ENCODE measurements at places on chromosomes 4 and X.

- DNase-seq: no peak
Observed at GRCh38 chrX:136106920-136107528, 40.3 kb upstream of the FHL1 start.

DNA sequence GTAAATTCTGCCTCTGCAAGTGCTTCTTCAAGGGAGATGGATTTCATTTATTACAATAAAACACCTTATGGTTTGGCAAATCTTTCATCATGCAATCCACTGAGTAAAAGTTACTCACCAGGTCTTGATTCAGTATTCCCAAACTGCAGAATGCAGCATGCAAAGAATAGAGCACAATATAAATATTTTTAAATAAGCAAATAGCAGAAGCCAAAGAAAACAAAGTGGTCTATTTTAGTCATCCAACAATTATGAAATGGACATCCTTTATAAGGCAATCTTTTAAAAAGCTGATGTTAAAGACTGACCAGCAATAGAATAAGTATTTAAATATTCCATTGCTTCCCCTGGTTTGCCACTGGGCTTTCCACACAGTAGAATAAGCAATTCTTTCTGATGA lies 59.5 kb downstream of the SLC39A8 start:
- no peak for DNase-seq

DNA sequence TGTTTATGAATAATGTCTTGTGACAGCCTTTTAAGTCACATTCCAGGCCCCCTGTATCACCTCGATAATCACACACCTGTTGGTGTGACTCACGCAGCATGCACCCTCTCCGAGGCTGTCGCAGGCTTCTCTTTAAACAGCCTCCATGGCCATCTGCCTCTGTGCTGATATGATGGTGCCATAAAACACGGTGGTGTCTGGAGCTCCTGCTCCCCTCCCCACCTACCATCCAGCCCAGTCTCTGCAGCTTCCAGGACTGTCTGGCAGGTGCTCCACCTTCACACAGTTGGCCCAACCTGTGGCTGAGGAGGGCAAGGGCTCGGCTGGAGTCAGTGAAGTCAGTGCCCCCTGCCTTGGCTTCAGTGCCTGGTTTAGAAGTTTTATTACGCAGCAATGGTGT lies 173.8 kb upstream of the RPL34 start:
- no peak for DNase-seq

- DNase-seq: no peak
Observed at GRCh38 chr4:153747406-153747955, 12.3 kb downstream of the RNF175 start.

DNA sequence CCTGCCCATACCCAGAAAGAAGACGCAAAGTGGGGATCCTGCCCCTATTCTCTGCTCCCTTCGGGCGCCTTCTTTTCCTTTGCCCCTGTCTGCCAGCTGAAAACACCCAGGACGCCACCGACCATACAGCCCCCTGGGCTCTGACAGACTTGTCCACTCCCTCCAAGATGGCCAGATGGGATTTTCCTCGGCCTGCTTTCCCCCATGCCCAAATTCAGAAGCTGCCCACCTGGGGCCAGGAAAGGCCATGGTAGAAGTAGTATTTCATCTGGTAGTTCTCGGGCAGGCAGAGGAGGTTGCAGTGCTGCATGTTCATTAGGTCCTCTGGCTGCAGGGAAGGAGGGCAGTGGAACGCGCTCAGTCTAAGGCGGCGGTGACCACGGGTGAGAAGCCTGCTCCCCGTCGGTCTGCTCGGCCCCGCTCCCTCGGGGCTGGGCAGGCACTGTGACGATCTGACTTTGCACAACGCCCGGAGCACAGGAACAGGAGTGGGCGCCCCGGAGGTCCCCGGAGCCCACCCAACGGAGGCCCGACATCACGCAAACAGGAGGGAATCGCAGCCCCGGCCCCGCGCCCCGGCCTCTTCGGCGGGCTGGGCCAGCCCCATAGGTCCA lies 582 bp downstream of the NAA10 start:
- DNase-seq: no peak

DNA sequence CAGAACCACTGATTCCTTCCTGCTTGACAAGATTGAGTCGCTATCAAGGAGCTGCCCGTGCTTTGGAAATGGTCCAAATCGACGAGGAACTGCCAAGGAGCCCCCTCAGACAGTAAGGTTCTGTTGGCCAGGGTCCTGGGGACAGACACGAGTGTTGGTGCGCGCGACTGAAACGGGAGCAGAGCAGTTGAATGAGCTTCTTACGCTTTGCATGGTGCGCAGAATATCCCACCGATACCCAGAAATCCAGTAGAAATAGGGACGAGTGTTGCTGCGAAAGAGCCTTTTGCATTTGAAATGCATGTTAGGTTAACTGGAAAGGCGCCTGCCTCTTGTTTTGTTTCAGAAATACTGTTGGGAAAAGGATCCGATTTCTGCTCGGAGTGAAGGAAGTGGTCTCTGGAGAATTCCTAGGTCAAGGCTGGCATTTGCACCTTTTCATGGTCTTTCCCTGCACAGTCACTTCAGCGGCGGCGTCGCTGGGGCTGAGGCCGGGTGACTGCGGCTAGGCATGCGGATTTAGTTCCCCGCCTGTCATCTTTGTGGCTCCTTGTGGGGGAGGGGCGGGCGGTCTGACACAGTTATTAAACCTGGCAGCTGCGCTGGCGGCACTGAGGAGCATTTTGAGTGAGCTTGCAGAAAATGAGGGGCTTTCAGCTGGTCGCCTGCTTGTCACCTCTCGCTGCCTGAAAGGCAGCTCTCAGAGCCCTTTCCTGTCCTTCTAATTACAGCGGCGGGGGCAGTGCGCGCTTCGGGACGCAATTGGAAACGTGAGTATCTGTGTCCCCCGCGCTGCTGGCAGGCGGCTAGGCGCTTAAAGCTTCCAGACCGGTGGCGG lies 51.5 kb upstream of the TRIM2 start:
- DNase-seq: peak; percentile 21

- no peak for DNase-seq
Observed at GRCh38 chr4:186345184-186345583, 79.2 kb downstream of the F11 start.

DNA sequence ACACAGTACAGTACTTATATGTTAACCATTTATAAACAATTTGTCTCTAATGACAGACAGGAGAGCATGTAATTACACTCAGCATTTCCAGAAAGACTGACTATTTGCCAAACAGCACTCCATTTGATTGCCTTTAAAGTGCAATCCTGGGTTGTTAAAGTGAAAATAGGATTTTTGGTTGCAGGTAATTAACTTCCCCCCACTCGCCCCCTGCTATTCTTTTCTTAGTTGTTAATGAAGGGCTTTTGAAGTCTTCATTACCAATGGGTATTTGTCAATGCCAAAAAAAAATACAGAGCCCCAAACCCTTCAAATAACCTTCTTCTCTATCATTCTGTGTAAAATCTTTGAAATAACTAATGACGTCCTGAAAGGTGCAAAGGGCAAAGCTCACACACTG lies 825.6 kb downstream of the STPG2 start:
- no peak for DNase-seq

DNA sequence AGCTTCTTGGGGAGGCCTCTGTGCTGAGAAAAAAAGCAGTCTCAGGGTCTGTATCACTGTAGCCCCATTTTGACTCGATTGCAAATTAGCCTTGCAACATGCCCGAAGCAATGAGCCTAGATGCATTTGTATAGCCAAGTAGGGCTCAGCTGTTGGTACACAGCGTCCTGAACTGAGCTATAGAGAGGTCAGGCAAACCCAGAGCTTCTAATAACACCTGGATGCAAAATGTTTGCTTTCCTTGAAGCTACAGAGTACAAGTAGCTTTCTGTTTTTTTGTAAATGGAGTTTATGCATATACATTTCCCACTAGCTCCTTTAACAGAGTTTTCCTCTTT lies 87.8 kb downstream of the PLAC1 start:
- no peak for DNase-seq

GRCh38 chrX:633985-634958 lies 3.7 kb downstream of the SHOX start:
- DNase-seq: no peak

- DNase-seq: no peak
Observed at GRCh38 chrX:152656087-152656486, 18.4 kb downstream of the GABRQ start.

DNA sequence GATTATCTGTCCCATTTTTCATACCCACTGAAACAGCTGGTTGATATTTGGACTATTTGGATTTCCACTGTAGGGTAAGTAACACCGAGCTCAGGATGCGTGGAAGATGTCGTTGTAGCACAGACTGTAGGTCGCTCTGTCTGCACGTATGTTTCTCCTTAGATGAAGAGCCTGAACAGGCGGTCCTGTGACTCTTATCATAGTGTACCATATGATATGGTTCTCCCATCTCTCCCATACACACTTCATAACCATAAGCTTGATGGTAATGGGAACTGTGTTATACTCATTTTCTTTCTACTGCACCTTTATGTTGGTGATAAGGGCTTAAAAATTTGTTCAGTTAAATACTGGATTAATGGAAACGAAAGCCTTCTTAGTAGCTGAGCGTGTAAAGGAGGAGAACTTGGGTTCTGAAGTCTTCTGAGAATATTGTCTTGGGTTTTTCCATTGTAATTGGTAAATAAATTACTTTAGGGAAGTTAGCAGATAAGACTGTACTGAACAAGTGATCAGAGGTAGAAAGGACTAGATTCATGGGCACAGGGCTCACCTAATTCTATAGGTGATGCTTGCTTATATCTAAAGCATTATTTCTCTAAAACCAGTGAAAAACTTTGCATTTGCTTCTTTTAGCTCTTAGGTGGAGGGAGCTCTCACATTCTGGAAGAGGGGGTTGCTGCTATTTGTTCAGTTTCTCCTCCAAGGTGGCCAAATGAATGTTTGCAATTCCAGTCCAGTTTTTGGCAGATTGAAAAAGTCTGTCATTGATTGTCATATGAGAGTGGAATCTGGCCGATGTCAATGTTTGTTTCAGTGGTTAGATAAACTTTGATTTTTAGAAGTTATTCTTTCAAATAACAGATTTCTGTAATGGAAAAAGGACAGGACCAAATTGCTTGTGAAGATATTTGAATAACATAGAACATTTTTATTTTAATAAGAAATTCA lies 15.8 kb downstream of the SMAD1 start:
- no peak for DNase-seq

DNA sequence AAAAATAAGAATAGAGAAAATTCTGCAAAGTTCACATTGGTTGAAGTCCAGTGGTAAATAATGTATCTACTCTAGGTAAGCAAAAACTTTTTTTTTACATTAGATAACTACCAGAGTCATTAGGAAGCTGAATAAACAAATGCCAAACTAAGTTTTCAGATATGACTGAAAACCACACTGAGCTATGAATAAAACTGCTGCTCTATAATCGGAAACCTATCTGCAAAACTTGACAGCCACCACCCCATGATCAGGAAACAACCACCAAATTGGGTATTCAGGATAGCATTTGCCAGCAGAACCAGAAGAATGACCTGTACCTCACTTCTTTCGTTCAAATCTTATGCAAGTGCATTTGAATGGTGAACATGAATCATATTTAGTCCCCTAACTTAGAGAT lies 173.0 kb upstream of the TET2 start:
- no peak for DNase-seq

DNA sequence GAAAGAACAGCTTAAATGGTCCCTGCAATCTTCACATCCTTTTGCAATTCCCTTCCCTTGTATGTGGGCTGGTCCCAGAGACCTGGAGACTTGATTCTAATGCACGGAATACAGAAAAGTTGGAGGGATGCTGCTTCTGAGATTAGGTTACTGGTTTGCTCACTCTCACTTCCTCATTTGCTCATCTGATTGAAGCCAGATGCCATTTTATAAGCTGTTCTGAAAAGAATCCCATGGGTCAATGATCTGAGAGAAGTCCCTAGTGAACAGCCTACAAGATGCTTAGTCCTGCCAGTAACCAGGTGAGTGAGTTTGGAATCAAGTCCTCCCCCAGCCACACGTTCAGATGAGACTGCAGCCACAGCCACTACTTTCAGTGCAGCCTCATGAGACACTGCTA lies 35.9 kb downstream of the MAGEA1 start:
- DNase-seq: no peak

DNA sequence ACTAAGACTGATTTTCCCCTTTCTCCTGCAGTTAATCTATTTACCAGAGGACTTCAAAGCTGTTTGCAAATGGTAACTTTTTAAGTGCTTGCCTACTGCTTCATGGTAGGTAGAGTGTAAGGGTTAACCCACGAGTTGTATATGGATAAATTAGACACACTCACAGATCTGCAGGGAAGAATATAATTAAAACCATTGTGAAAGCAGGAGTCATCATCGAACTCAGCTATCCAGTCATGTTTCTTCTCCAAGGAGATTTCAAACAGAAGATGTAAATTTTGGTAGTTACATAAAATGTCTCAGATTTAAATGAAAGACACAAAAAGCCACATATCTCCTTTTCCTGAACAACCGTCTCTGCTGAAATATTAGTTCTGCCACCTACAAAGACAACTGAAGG lies 549 bp upstream of the XG start:
- DNase-seq: no peak
